ENCODE measurements at places on chromosomes 7 and 10.

DNA sequence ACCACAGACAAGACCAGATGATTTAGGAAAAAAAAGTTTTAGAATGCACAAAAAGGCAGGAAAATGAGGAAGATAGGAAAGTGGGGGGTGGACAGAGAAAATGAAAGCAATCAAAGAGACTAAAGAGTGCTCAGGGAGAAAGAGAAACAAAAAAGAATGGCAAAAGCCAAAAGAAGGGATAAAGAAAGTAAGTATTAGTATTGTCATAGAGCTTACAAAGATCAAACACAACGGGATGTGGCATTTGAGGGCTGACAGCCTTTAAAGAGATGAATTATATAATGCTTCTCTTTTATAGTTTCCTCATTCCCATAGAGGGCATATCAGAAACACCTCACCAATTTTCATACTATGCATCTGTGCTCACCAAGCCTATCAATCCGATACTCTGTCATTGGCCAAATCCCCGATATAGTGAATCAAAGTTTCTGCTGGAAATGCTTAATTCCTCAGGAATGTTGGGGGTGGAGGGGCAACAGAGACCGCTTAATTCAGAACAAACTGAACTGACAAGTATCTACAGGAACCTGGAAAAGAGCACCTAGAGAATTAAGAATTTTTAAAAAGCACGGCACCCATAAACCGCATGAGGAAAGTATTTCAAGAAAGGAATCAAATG is 2.7 kb downstream of the COG5 start:
- DNase-seq, result no peak

- DNase-seq, result no peak
Observed at GRCh38 chr10:79230328-79230830, 116.9 kb upstream of the PPIF start.

GRCh38 chr7:16770657-16771329 is 17.2 kb downstream of the TSPAN13 start:
- no peak for DNase-seq

DNA sequence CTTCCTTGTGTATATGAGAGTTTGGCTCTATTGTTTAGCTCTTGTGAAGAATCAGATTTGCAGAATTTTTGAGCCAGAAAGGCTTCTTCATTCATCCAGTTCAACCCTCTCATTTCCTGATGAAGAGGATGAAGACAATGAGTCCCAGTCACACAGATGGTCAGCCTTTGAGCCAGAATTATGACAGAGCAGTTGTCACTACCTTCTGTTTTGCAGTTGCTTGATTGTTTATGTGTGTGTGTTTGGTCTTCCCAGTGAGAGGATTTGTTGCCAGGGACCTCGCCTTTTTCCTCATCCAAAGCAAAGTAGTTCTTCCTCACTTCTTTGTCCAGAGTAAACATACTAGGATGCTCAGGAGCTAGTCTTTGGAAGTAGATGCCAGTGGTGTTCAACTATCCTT is 15.6 kb downstream of the MDFIC start:
- DNase-seq, result no peak

GRCh38 chr7:106367664-106368063 is 82.9 kb upstream of the NAMPT start:
- no peak for DNase-seq

GRCh38 chr7:46943996-46944395 is 637.9 kb downstream of the TNS3 start:
- DNase-seq, result no peak

DNA sequence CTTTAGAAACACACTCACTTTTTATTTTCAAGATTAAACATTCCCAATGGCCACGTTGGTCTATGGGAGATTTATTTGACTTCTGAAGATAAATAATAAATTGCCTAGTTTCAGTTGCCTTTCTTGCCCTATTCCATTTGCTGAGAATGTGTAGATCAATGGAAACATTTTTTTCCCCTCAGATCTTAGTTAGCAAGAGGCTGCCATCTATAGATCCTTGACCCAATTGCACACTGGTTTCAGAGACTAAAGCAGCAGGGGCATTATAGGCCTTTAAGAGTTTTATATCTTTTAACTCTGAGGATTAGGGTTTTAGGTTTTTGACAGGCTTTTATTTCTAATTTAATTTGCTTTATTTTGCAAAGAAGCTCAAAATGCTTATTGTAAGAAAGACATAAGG is 163.2 kb upstream of the GPR26 start:
- no peak for DNase-seq

DNA sequence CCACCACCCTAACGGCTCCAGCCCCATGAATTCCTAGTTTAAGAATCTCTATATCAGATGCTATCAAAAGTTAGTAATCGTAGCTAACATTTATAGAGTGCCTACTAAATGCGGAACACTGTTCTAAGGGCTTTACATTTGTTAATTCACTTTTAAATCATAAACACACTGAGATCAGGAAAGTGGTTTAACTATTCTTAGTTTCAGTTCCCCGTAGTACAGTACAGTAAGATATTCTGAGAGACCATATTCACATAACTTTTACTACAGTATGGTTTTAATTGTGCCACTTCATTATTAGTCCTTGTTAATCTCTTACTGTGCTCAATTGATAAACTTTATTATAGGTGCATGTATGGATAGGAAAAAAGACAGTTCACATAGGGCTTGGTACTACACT is 22.5 kb downstream of the SYPL1 start:
- DNase-seq, result no peak

GRCh38 chr7:7821517-7821916 is 103.1 kb upstream of the RPA3 start:
- no peak for DNase-seq

DNA sequence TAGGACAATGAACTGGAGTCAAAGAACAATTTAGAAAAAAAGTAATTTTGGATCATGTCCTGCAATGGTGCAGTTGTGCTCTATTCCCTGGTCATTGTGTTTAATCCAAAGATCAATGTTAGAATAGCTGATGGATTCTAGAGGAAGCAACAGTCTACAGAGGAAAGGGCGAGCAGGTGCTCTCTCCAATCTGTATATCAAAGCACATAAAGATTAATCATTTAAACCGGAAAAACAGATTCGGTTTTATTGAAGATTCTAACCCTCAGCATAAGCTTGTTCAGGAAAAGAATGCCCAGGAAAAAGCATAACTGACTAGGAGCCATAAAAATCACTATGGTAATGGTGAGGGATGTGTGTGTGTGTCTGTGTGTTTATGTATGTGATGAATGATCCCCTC is 110.3 kb downstream of the MALRD1 start:
- DNase-seq, result no peak

DNA sequence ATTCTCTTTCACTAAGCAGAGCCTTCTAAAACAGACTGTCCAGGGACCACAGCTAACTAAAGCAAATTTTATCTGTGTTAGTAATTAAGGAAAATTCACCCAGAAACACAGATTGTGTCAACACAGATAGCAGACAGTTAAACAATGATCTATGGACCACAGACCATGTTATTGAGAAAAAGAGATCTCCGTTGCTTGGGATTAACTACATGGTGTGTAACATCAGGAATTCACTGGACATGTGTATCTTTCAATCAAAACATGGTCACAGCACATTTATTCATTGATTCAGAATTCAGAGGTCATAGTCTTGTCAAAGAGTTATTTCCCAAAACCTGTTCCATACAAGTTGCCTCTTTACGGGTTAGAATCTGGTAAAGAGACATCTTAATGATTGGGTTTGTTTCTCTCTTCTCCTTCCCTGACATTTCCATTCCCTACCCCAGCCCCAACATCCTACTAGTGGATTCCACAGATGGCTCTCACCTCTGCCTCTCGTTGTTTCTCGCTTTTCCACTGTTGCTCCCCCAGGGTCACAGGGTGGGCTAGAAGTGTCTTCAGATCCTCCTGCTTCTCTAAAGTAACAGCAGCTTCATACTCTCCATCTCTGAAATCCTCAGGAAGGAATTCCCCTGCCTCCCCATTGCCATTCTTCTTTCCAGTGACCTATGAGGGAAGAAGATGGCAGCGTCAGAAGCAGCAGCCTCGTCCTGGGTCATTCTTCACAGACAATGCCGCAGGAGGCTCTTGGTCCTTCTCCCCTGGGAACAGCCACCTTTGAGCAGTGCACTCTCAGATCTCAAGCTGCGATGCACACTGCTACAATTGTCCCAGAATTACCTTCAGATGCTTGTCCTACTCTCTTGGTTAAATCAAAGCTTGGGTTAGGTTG is 958 bp downstream of the ANKRD1 start:
- no peak for DNase-seq

DNA sequence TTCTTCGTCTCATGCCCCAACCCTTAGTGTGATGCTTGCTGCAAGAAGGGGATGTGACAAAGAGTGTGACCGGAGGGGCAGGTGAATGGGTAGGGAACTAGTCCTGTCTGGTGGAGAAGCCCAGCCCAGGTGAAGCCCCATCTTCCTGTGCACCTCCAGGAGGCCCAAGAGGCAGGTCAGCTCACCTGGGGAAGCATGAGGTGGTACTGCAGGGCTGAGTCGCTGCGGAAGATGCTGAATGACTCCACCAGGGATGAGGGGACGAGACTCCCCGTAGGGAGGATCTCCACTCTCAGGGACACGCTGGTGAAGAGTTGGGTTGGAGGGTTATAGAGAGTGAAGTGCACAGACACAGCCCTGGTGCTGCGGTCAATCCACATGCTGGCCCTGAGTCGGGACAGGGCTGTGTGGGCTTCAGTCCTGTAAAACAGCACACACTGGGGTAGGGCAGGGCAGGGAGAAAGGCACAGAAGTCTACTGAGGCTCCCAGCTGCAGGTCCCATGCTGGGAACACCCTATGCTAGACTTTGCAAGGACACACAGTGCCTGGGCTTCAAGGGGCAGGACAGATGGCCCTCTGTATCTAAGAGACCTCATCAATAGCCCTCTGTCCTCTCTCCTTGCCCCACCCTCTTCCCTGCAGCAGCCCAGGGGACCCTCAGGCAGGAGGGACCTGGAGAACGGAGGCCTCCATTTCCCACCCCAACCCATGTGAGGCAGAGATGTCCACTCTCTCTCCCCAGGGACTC is 136.5 kb downstream of the PKD1L1 start:
- no peak for DNase-seq

DNA sequence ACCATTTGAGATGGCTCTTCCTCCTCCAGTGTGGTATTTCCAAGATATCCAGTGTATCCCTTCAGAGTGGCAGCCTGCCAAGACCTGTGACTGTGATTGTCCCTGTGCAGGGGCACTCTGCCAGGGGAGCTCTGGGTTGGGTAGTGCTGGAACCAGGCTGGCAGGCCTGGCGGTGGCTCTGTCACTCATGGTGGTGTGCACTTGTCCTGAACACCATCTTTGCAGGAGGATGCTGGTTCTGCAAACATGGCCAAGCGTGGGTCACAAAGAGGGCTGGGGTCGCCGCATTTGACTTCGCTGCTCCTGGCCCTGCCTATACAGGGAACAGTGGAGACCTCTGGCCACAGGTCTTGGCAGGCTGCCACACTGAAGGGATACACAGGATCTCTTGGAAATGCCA is 205.2 kb downstream of the PRPF18 start:
- peak; percentile 60 for DNase-seq

DNA sequence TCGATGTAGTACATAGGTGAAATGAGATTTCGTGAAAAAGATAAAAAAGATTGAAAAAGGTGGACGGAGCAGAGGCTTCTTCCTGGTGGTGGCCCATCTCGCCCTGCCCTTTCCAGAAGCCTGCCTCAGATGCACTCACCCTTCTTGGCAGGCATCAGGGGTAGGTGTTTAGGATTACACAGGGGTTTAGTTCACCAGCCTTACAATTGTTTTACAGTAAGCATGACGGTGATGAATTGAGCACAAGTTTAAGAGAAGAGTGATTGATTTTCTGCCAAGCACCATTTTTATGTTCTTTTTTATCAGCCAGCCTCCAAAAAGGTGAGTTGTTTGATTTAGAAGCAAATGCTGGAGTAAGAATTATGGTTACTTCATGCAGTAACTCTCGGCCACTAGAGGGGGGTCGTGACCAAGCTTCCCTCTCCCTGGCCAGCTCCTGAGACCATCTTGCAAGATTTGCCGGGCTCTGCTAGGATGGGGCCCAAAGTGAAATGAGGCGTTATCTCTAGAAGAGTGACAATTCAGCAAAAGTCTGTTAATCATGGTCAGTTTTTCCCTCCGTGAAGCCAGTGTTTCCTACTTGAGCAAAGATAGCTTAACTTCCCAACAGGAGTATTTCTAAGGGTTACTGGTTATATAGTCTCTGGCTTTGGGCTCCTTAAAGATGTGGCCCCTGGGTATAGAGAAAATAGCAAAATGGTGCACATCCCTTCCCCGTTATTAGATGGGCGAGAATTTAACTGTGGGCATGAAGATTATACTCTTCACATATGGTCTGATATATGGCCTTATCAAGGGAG is 228.8 kb downstream of the BMPER start:
- peak; percentile 72 for DNase-seq

- no peak for DNase-seq
Observed at GRCh38 chr10:16867556-16867955, 50.3 kb upstream of the RSU1 start.

- DNase-seq, result no peak
Observed at GRCh38 chr7:3825491-3825890, 524.4 kb downstream of the SDK1 start.

DNA sequence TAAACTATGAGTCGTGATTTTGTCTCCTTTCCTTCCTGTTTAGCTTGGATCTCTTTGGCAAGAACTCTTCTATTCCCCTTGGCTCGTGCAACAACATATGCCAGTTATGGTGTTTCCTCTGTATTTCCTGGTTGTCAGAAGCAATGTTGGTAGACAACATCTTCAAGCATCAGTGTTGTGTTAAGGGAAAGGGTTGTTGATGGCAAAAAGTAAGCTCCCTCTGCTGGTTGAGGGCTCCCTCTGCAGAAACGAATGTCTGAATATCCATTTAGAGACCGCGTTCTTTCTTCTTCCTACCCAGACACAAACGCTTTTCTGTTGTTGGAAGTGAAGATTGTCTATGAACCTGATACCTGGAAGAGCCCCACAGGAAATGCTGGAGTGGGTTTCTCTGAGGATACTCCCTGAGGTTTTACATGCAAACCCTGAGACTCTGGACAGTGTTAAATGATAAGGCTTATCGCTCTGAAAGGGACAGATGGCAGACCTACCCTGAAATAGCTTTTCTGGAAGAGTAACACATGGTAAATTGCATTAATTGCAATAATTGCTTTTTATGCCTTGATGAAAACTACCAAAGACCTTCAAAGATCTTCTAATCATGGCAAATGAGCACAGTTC is 23.5 kb upstream of the C1QL3 start:
- DNase-seq, result no peak

DNA sequence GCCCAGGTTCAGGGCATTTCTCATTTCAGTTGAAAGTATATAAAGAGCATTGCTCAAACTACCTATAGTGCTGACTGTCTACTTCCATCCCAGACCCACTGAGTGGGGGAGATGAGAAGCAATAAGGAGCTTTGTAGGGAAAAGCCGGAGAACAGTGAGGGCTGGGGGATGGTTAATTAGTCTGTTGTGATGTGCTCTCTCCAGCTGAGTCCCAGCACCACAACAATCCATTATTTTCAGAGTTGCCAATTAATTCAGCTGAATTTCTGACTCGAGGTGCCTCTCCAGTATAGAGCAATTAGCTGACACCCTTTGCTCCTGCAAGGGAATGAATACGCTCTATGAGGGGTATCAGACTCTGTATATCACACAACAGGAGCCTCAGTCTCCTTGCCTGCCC is 1118.6 kb downstream of the SORCS3 start:
- DNase-seq, result no peak

- DNase-seq, result no peak
Observed at GRCh38 chr10:7610651-7611389, 55.9 kb downstream of the ITIH5 start.

Measured in left colon (tissue), 2 donors.